ENCODE measurements at places on chromosomes 12 and 14. TPM values are rescaled to one million over a fixed set of nuclear protein-coding genes. Genes with fewer than 3 reads are reported as not detected.

The ATL1 gene
- total RNA-seq: 5.5 TPM

The FGD4 gene
- total RNA-seq: 7.0 TPM

The CFAP73 gene
- total RNA-seq: not detected

The MYO1A gene
- total RNA-seq: not detected

The OTOGL gene
- 0.20 TPM for total RNA-seq

The LRRIQ1 gene
- 0.59 TPM for total RNA-seq

The KRT6C gene
- not detected for total RNA-seq

The NINJ2 gene
- total RNA-seq: 5.5 TPM

The SERPINA10 gene
- not detected for total RNA-seq
